Stimulated activated CD8-positive, alpha-beta memory T cell treated with anti-CD3 and anti-CD28 coated beads, Interleukin-4, amount 100 ng/mL, for 1 hour (primary cell): ENCODE measurements at places on chromosomes 7 and 10.

DNA sequence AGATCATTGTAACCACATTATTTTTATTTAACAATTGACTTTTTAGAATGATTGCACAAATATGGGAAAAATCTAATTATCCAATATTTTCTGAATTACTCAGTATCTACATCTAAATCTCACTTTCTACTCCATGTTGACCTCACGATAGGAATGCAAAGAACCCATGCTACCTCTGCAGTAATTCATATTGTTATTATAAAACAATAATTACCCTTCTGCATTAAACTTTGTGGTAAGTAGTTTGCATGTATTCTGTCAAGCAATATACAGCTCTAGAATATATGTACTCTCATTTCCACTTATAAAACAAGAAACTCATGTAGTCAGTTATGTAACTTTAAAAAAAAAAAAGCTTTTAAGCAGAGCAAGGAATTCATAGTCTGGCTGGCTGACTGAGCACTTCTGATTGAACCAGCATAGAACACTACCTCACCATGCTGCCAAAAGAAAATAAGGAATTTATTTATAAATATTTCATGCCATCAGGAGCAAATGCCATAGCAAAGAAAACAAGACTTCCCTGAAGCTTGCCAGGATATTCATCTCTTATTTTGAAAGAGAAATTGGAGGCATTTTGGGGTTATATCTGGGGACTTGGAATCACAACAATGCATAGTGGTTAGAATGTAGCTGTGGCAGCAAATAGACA, 895.7 kb downstream of the XPNPEP1 start:
- no peak for DNase-seq

- no peak for DNase-seq
Measured at GRCh38 chr10:121337427-121337826, 260.8 kb downstream of the FGFR2 start.

DNA sequence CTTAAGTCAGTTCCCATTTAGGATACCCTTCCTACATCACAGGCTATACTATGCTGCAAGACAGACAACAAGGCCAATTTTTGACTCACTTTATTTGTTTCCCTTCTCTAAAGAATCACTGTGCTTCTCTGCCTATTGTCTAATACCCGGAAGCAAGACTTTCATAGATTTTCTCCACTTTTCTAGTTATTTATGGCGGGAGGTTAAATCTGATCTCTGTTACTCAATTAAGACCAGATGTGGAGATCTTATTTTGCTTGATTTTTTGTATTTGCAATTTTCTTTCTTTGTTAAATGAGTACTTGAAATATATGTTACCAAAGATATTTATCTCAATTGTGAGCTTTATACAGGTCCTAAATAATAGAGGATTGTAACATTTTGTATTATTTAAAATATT, 511.5 kb downstream of the ATRNL1 start:
- DNase-seq = no peak

GRCh38 chr7:78489476-78490240, 691.1 kb downstream of the PHTF2 start:
- no peak for DNase-seq

GRCh38 chr7:147700702-147701101, 889.9 kb upstream of the C7orf33 start:
- no peak for DNase-seq

DNA sequence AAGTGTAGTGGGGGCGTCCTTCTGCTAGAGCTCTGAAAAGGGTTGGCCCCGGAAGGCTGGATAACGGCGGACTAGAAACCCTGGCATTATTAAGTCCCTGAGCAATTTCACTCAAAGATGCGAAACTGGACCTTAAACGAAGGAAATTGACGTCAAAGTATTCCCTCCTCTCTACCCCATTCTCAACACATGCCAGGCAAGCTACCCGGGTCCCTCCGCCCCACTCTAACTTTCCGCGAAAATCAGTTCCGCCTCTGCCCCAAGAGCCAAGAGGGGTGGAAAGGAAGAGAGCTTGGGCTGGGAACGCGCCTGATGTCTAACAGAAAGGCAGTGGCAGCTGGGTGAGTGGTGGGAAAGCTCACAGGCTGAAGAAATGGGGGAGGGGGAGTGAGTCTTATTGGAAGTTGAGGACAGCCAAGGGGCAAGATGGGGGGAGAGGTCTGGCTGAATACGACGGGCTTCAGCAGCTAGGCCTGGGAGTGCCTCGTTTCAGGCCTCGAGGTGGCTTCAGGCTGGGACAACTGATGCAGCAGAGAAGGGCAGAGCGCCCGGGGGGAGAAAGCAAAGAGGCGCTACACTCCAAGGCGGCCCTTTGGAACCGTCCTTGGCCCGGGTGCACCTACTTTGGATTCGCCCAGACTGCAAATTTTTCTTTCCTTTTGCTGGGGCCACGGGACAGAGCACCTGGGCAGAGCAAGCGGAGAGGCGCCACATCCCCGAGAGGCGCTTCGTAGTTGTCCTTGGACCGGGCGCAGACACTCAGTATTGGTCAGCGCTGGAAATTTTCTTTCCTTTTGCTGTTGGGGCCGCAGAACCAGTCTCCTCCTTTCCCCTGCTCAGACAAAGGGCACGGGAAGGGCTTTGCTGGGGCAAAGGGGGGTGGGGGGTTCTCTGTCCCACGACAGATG, 2.0 kb upstream of the FEZF1 start:
- DNase-seq = no peak

DNA sequence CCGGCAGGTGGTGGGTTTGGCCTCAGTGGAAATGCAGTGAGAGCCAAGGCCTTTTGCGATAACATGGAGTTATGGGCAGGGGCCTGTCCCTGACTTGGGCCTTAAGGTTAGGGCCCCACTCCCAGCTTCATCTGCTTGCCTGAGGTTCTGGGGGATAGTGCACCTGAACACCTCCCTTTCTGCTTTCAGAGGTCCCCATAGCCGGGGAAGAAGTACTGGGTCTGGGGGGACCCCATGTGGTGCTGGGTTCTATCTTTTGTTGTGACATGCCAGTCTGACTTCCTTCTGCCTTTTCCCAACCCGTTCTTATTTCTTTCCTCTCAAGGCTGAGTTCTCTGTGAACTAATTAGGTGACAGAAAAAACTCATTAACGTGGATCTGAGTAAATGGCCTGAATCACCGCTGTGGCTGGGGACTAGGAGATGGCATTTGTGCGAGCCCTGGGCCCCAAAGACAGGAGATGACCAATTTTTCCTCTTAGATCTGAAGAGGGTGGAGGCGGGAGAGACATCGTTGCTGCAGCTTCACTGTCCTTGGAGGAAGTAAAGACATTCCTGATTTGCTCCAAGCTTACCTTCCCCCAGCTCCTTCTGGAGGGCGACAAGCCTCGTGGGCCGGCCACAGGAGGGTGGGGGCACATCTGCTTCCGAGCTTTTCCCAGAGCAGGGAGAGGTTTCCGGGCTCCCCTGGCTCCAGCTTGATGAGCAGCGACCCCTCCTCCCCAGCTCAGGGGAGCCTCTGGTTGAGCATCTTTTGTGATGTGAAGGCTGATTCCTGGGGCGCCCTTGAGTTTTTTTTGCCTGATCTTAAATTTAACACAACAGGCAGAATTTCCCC, 2.0 kb downstream of the AGAP3 start:
- DNase-seq = no peak

DNA sequence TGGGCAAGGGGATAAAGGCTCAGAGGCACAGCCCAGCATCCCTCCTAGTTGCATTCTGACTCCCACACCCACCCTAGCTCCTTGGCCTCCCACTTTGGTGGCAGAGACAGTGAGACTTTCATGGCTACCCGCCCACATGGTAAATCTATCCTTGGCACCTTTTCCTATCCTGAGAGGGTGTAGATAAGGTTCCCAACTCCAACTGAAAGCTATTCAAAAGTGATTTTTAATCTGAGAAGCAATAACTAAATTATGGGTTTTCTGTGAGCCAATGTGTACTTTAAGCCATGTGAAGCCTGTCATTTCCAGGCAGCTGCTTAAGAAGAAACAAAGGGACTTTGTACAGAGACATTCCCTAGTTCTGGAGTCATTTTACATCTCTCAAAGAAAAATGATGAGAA, 9.1 kb downstream of the LAMB1 start:
- no peak for DNase-seq

DNA sequence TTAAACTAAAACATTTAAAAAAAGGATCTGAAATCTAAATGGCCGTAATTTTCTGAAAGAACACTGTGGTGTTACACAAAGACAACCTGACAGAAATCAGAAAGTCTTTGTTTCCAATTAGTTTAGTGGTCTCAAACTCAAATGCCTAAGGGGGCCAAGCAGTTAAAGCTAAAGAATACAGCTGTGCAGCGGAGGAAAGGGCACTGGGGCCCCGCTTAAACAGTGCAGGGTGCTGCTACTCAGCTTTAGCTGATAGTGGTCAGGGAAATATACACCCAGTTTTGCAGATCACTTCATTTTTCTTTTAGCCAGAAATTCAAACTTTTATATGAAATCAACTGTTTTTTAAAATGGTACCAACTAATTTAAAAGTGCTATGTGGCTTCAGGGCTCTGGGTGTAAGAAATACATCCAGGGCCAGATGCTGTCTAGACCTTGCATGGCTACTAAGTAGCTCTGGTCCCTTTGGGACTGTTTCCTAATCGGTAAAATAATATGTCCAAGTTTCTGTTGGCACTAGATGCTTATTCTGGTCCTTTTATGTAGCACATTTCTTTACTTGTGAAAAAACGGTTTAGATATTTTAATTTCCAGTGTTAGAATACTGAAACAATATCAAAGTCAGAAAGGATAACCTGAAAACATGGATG, 161.8 kb upstream of the LAMB4 start:
- DNase-seq = no peak

DNA sequence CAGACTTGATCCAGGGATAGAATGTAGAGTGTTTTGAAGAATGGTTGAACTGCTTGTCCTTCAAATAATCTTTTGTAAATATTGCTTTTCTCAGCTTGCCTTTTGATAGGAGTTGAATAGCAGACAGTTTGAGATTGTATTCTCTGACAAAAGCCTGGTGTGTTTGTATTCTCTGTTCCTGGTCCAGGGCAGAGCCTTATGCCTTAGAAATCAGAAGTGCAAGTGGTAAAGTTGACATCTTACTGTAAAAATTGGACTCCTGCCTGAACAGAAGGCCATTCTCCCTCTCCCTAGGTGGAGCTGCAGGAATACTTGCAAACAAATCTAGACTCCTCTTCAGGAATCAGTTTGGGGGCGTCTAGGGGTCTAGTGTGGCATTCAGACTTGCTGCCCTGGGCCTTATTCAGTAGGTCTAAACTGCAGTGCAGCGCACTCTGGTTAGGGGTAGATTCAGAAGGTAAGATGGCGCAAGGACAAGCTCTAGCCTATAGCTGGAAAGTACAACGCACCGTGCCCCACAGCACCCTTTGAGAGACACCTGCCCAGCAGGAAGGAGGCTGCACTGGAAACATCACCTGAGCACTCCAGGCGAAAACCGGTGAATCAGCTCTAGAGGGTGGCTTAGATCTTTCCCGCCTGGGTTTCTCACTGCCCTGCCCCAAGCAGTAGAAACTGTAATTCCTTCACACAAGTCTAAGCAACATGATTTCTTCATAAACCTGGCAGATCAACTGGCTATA, 608.5 kb upstream of the GALNT17 start:
- no peak for DNase-seq

GRCh38 chr7:118352867-118353453, 128.5 kb downstream of the ANKRD7 start:
- no peak for DNase-seq

DNA sequence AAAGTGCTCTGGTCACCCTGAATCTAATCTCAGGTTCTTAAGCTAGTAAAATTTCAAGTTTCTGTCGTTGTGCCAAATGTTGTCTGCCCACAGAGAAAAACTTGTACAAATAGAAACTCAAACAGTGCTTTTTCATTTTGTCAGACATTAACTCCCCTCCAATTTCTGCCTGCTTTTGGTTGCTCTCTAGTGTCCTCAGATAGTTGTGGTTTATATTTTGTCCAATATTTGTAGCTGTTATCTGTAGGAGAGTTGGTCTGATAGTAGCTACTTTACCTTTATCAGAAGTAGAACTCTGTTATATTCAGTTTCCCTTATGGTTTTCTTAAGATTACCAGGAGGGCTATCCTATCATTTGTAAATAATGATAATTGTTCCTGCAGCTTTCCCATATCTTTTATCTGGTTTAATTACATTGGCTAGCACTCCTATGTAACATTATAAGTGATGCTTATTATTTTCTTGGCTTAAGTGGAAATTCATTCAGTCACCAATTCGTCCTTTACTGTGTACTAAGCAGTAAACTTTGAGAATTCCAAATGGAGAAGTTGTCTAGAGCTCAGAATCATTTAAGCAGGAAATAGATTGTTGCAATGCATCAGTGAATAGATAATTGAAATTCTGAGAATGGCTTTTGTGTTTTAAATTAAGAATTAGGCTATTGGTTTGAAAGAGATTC, 91.0 kb downstream of the ANKIB1 start:
- no peak for DNase-seq

GRCh38 chr10:123537188-123537961, 128.8 kb upstream of the GPR26 start:
- DNase-seq = no peak

DNA sequence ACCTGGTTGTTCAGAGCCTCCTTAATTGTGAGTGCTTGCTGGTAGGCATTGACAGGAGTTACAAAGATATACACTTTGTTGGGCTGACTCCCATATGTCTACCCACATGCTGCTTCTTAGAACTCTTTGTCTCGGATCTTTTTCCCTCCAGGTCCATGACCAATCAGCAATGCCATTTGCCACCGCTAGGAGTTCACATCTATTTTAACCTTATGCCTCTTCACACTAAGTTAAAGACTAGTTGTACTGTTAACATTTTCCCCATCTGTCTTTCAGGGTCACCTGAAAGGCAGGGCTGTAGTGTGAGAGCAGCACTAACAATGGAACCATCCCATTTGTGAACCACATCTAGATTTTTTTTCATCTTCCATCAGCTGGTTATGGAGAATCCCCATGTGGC, 226.7 kb upstream of the NPY start:
- DNase-seq = no peak

- DNase-seq = no peak
Measured at GRCh38 chr7:126302639-126303038, 950.1 kb downstream of the GRM8 start.

DNA sequence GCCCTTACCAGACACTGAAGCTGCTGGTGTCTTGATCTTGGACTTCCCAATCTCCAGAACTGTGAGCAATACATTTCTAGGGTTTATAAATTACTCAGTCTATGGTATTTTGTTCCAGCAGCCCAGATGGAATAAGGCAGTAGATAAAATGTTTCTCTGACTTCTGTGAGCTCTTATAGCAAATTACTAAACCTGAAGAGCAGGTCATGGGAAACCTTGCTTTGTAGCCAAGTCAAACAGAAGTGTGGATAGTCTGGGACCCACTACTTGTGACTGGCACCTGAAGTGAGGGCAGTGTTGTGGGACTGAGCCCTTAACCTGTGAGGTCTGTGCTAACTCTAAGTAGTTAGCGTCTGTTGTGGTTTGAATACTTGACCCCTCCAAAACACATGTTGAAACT, 4.6 kb upstream of the TBRG4 start:
- DNase-seq = no peak

DNA sequence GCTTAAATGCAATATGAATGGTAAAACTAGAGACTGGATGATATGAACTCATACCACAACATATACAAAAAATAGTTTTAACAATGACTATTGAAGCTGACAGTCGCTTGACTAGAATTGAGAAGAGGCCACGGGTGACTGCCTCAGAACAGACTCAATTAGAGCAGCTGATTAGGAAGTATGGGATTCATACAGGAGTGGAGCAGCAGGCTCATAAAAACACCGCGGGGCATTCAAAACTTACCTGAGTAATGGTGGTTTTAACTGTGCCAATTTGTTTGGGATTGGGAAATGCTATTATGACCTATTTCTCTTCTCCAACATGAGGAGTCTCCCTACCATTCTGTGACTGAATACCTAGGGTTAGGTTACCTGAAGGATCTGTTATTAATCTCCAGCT, 2.1 kb downstream of the CADPS2 start:
- no peak for DNase-seq

GRCh38 chr7:116991233-116991632, 37.9 kb downstream of the ST7 start:
- no peak for DNase-seq
